AG04450 (cell line): ENCODE measurements at places on chromosomes 4 and X.

GRCh38 chr4:123744664-123745290 is 348.2 kb downstream of the SPRY1 start:
- DNase-seq: no peak

DNA sequence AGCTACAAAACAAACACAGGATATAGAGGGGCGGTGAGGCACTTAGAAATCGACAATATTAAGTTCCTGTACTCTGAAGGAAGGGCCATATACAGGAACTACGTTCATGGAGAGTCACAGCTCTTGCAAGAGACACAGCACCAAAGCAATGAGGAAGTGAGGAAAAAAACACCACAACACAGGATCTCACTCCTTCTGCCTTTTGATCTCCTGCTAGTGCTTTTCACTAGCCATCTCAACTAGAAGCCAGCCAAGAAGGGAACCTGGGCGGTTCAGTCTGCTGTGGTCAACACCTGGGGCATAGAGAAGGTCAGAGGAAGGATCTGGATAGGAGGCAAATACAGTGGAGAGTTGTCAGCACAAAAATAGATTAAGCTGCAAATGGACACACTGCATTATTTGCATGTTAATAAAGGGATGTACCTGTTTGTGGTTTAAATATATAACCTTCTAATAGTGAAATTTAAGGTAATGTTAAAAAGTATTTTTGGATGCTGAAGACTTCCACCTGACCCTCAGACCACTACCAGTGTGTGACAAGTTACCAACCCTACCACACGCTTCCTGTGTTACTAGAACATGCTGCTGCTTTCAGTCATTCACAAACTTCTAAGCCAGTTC is 104.6 kb downstream of the DTHD1 start:
- no peak for DNase-seq

GRCh38 chrX:67636532-67636931 is 92.7 kb downstream of the AR start:
- no peak for DNase-seq

GRCh38 chrX:20350596-20350995 is 83.9 kb upstream of the RPS6KA3 start:
- DNase-seq: no peak

GRCh38 chr4:189237340-189237739 is 703.3 kb upstream of the FRG1 start:
- no peak for DNase-seq

DNA sequence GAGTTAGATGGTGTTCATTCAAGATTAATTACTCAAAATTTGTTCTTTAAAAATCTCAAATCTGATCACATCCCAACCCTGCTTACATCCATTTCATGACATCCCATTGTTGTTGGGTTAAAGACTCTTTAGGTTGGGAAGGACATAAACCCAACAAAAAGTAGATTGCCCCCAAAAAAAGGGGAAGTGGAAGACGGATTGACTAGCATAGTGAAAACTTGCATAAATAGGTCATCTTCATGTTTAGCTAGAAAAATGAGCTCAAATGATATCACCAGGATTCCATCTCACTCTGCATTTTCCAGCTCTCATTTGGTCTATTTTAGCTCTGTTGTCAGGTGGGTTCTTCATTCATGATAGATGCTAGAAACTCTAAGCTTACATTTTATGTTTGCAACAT is 18.5 kb upstream of the TET2 start:
- DNase-seq: no peak

DNA sequence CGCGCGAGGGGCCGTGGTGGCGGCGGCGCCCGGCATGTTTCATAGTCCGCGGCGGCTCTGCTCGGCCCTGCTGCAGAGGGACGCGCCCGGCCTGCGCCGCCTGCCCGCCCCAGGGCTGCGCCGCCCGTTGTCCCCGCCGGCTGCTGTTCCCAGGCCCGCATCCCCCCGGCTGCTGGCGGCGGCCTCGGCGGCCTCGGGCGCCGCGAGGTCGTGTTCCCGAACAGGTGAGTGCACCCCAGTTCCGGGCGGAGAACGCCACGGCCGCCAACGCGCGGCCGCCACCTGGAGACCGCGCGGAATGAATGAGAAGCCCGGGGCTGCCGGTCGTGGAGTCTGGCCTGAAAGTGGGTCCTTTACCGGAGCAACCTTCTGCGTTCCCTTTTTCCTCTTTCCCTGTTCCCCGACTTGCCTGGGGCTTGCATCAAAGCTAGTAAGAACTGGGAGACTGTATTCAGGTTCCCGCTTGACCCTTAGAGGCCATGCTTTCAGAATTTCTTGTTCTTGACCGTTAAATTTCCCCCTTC is 429 bp downstream of the NOCT start:
- no peak for DNase-seq

GRCh38 chr4:176238157-176238610 is 30.8 kb downstream of the ASB5 start:
- peak; percentile 42 for DNase-seq

DNA sequence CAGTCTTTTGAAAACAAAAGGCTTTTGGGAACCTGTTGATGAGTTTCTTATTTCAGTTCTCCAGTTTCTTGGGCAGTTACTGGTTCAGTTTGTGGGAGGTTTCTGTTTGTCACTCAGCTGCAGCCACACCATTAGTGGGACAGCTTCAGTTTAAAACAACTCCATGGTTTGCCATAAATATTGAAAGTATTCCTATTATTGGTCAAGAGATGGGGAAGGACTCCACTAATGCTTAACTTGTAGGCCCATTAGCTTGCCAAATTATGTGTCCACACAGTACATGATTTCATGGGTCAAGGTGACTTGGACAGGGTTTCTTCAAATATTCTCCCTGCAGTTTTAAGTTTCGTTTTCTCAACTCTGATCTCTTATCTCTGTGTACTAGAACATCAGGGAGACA is 15.5 kb upstream of the ASIC5 start:
- no peak for DNase-seq

DNA sequence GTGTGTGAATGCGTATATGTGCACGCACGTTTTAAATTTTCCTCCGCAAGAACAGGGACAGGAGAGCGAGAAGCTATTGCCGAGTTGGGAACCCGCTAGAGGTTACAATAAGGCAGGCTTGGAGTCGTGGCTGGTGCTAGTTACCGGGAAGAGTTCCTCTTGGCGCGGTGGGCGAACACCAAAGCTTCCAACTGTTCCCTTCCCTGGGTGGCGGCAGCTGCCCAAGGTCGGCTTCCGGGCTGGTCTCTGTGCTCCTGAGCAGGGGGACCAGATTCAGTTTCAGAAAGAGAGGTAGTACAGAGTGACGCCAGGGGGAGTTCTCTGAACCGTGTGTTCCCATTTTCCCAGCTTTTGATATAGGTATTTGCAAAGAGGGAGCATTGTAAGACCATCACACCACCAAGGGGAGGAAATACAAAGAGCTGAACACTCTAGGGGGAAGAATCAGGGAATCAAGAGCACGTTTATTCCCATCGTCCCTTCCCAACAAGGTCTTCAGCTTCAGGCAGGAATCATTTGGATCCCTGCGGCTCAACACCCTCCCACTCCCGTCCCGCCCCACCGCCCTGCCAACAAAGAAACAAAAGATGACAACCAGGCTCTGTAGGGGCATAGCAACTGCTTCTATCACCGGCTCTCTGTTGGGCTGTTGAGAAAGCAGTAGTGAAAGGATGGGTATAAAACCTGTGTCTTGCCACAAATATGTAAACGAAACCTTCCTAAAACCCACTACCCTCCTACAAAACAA is 113.6 kb upstream of the TEX13C start:
- no peak for DNase-seq
